ENCODE measurements at places on chromosomes 11 and 22. TPM values are rescaled to one million over a fixed set of nuclear protein-coding genes. Genes with fewer than 3 reads are reported as not detected.

The TEX12 gene
- 0.46 TPM for total RNA-seq

The RAB39A gene
- not detected for total RNA-seq

The GUCD1 gene
- 129 TPM for total RNA-seq

The B4GALNT4 gene
- total RNA-seq, result 9.6 TPM

The OR2D2 gene
- 0.31 TPM for total RNA-seq

The GAS2L1 gene
- total RNA-seq, result 44.0 TPM

The PIWIL4 gene
- total RNA-seq, result 0.25 TPM

The CRYBB3 gene
- total RNA-seq, result 1.7 TPM

The ESAM gene
- total RNA-seq, result 303 TPM

The MS4A7 gene
- not detected for total RNA-seq

The XKR3 gene
- total RNA-seq, result not detected

The INCENP gene
- total RNA-seq, result 73.6 TPM

The KCTD14 gene
- total RNA-seq, result 1.8 TPM

The UBQLN3 gene
- total RNA-seq, result not detected

The CARD16 gene
- 68.7 TPM for total RNA-seq

The KLHDC7B gene
- total RNA-seq, result not detected

The EXPH5 gene
- 0.09 TPM for total RNA-seq

The TUBA8 gene
- total RNA-seq, result 4.0 TPM

The OR8J3 gene
- not detected for total RNA-seq

The MUC2 gene
- not detected for total RNA-seq

The NCR3LG1 gene
- 8.1 TPM for total RNA-seq

The LMNTD2 gene
- total RNA-seq, result 1.8 TPM

The TMEM191B gene
- total RNA-seq, result 1.9 TPM

The CRYBB2 gene
- total RNA-seq, result 1.4 TPM

The CCDC87 gene
- total RNA-seq, result 0.28 TPM

The PDE2A gene
- 14.8 TPM for total RNA-seq

The OR10A5 gene
- total RNA-seq, result not detected

The TREH gene
- total RNA-seq, result not detected

The USH1C gene
- not detected for total RNA-seq

The RAG1 gene
- total RNA-seq, result 1.2 TPM

The CADM1 gene
- total RNA-seq, result 2.6 TPM

The KIF18A gene
- 18.5 TPM for total RNA-seq

The ATM gene
- total RNA-seq, result 52.1 TPM

The MYEOV gene
- 14.4 TPM for total RNA-seq

The PLXNB2 gene
- 139 TPM for total RNA-seq

The OR51I1 gene
- total RNA-seq, result not detected

The DGCR8 gene
- total RNA-seq, result 64.2 TPM

The SIDT2 gene
- 28.7 TPM for total RNA-seq

The PRODH gene
- not detected for total RNA-seq

The NCAM1 gene
- not detected for total RNA-seq

The MAPK11 gene
- total RNA-seq, result 29.4 TPM

The XNDC1N gene
- total RNA-seq, result 8.9 TPM

The A4GALT gene
- total RNA-seq, result 18.8 TPM

The APOA4 gene
- total RNA-seq, result not detected

The DMC1 gene
- 0.91 TPM for total RNA-seq

The IGSF9B gene
- 0.15 TPM for total RNA-seq

The NNMT gene
- total RNA-seq, result 300 TPM

The C11orf68 gene
- 35.6 TPM for total RNA-seq

The FAM180B gene
- not detected for total RNA-seq

The ANKK1 gene
- total RNA-seq, result not detected

The HPX gene
- total RNA-seq, result 2.1 TPM

The DBX1 gene
- total RNA-seq, result not detected
